ENCODE measurements at places on chromosomes 11 and 22.

- DNase-seq: no peak
Measured at GRCh38 chr11:128351168-128351567, 236.2 kb downstream of the ETS1 start.

DNA sequence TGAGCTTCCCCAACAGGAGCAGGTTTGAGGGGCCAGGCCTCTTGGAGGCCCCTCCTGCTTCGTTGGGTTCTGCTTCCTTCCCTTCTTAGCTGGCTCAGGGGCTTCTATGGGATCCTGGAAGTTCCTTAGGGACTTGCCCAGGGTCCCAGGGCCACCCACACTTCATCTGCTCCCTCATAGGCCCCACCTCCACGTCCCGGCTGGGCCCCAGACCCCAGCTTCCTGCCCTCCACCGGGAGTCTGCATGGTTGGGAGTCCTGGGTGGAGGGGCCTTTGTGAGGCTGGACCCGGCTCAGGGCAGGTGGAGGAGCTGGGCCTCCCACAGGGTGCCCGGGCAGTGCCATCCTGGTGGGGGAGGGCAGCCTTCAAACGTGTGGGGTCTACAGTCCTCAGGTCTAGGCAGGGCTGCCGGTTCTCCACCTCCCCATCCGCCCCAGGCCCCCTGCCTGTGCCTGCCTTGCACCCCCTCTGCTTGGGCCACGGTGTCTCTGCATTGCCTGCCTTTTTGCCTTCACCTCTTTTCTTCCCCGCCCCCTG, 11.6 kb downstream of the OTUB1 start:
- DNase-seq: no peak

DNA sequence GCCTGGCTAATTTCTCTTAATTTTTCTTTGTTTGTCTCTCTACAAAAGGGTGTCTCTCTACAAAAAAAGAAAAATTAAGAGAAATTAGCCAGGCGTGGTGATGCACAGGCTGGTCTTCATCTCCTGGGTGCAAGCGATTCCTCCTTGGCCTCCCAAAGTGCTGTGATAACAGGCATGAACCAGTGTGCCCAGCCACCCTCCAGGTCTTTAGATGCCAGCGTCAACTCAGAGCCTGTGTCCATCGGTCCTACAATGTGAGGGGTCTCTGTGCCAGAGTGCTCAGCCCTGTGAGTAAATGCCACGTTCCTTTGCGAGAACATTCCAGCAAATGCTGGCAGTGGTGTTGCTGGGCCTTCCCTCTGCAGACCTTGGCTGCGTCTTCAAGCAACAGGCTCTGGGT, 62.7 kb downstream of the IGF2 start:
- no peak for DNase-seq

DNA sequence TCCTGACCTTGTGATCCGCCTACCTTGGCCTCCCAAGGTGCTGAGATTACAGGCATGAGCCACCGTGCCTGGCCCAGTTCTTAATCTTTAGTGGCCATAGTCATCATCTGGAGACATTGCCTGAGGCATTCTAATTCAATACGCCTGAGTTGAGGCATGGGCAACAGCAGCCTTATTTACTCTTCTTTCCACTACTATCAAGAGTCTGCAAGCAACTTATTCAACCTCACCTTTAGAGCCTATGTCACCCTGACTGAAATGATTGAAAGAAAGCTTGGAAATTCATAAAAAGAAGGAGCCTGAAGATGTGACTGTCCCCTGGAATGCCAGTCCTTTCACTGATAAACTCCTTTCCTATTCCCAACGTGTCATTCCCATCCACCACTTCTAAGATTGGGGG, 15.8 kb upstream of the PAFAH1B2 start:
- no peak for DNase-seq

GRCh38 chr11:104668797-104669463, 229.3 kb downstream of the CASP12 start:
- DNase-seq: no peak

- no peak for DNase-seq
Measured at GRCh38 chr11:20536784-20537183, 62.6 kb upstream of the SLC6A5 start.

- no peak for DNase-seq
Measured at GRCh38 chr11:105152021-105152512, 12.5 kb upstream of the CARD18 start.

- DNase-seq: no peak
Measured at GRCh38 chr11:111531136-111531535, 9.4 kb upstream of the LAYN start.

GRCh38 chr22:17097062-17097461, 12.3 kb downstream of the IL17RA start:
- DNase-seq: no peak

- DNase-seq: no peak
Measured at GRCh38 chr11:27858866-27859265, 158.6 kb upstream of the BDNF start.
